BJ (cell line): ENCODE measurements at places on chromosomes 16 and 17.

GRCh38 chr16:10001258-10001775 is 180.9 kb downstream of the GRIN2A start:
- no peak for DNase-seq

- DNase-seq: no peak
These were observed 498 bp downstream of the IGFALS start for GRCh38 chr16:1792836-1793577.

GRCh38 chr17:70313086-70313852 is 143.9 kb downstream of the KCNJ2 start:
- DNase-seq: no peak

DNA sequence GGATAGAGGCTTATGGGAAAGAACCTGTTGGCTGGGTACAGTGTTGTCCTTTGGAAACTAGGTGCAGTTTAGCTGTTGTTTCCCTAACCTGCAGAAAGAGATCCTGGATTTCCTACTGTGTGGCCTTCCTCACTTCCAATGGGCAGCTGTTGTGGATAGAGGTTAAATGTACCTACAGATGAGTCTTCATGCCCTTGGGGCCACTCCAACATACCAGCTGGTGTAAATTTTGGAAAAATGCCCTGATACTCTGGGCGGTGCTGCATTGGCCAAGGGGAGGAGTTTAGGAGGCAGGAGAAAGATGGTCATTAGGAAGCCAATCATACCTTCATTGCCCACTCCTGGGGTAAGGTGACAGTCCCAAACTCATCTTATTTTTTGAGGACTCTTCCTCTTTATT is 70.2 kb downstream of the SNX11 start:
- no peak for DNase-seq

DNA sequence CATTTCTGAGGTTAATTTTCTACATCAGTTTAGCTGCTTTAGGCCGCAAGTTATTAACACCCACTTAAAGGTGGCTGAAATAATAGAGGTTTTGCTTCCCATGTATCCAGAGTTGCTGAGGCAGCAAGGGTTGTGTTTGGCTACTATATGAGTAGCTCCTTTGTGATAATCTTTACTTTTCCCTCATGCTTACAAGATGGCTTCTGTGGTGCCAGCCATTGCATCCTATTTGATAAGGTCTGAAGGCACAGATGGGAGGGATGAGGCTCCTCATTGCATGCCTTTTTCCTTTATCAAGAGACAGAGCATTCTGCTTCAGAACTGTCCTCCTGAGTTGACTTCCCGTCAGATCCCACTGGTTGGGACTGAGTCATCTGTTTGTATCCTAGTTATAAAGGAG is 340.2 kb downstream of the WWOX start:
- DNase-seq: no peak

DNA sequence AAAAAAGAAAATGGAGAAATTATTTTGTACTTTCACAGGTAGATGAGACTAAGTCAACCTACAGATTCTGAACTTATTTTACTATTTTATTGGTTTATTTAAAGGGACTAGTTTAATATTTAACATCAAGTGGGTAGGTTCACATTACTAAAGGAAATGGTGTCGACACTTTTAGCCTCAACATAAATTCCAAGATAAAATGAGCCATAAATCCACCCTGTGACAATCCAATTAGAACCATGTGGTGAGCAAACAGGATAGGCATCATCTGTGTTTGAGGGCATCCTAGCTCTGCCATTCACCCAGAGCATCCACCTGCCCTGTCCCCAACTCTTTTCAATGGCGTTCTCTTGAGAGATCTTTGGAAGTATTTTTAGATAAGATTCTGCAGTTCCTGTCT is 92.8 kb upstream of the PMFBP1 start:
- no peak for DNase-seq

DNA sequence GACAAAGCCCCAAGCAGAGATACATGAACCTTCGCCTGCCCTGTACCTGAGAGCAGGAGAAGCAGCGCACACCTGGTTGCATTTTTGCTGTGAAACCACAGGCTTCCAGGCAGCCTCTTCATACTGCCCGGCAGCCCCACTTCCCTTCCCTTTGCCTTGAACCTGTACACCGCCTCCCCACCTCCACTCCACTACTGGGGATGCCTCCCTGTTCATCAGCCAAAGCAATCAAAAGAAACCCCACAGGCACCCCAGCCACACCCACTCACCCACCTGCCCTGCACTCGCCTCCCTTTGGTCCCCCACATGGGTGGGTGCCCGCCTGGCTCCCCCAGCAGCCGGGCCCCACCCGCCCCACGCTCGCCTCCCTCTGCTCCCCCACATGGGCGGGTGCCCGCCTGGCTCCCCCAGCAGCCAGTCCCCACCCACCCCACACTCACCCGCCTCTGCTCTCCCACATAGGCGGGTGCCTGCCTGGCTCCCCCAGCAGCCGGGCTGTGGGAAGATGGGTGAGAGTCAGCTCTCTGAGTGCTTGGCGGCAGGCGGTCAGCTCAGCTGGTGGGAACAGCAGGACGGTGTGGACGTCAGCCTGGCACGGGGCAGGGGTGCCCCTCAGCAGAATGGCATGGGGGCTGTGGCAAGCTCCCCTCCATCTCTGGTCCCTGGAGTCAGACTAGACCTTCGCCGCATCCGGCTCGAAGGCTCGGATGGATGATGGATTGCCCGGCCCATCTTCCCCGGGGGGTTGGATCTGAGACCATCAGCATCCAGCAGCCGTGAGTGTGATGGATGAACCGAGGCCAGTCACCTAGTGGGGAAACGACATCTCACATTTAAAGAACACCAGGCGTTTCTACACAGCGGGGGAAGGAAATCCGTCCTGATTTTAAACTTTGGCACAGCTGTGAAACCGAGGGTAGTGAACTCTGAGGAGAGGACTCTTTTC is 135.6 kb downstream of the BANP start:
- DNase-seq: no peak

DNA sequence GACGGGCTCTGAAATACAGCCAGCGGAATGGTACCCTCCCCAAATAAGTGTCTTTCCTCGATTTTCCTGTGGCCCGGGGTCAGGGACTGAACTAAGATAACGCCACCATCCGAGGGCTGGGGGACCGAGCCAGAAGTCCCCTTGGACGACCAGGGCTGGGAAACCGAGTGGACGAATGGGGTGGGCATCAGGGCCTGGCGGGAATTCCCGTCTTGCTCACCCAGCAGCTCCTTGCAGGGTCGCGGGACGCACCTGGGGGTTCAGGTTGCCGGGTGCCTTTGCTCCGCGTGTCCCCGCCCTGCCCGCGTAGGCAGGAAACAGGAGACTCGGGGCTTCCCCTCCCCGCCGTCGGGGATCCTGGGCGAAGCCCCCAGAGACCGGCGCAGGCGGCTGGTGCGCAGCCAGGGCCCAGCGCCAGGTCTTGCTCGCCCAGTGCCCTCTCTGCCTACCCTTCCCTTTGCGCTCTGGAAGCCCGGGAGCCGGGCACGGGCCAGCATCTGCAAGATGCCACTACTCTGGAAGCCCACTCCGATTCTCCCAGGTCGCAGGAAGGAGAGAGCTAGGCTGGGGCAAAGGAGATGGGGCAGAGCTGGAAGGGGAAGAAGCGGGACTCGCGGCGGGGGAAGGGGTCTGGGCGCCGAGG is 665 bp upstream of the GRIN2C start:
- DNase-seq: no peak

DNA sequence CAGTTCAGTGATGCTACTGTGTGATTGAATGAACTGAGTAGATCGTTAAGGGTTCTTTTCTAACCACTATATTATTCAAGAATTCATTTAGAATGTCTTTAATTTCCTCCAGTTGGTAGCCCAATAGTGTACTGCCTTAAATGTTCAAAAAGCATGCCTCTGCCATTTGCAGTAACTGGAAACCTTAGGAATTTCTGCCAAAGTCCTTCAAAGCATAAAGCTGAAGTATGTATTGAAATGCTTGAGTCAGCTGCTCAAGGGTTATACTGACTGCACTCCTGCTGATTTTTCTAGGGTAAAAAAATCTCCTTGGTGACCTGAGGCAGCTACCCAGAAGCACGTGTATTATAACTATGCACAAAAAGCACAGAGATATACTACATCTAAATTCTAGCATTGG is 56.5 kb downstream of the SNTB2 start:
- DNase-seq: no peak

- no peak for DNase-seq
These were observed 10.0 kb downstream of the LDHD start for GRCh38 chr16:75106351-75107274.

DNA sequence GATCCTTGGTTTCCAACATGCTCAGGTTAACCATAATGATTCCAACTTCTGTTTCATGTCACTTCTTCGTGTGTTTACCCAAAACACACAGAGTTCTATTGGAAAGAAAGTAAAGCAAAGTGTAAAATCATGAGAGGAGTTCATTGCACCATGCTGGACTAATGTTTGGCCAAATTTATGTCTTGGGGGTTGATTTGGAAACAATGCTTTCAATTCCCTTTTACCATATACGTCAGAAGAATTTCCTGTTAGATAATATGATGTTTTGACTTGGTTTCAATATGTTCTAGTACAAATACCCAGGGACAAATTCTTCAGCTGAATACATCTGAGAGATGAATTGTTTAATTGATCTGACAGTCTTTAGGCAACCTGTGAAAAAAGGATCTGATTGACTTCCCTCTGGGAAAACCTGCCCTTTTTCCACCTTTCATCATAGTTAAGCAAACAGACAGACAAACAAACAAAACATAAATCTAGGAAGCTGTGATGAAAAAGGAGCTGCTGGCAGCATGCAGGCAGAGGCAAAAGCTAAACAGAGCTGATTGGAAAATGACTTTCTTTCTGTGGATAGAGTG is 26.0 kb upstream of the MPHOSPH6 start:
- DNase-seq: no peak

DNA sequence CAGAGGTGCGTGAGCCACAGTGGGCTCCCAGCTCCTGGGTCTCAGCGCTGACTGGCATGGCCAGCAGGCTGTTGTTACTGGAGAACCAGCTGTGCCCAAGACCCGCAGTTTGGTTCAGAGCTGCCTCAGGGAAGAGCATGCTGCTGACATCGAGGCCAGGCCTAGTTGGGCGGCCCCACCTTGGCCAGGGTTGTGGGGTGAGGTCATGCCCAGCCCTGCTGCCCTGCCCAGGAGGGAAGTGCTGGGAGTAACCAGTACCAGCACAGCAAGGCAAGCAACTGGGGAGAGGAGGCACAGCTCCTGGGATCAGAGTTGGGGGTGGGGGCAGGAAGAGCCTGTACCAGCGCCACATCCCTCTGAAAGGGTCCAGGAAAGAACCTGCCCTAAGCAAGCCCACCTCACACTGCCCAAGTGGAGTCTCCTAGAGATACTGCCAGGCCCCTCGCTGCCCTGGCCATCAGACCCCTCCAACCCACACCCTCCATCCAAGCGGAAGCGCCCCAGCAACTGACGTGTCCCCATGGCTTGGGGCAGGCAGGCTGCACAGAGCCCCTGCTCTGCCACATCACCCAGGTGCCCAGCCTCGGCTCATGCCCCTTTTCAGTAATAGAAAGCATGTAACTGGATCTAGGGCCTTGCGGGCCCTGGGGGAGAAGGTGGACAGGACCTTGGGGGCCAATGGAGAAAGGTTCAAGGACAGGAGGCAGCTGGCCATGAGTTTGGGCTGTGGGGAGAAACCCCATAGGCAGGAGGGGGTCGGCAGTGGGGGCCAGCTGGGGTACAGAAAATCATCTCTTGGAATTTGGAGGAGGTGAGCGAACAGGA is 990 bp downstream of the DOK4 start:
- no peak for DNase-seq

DNA sequence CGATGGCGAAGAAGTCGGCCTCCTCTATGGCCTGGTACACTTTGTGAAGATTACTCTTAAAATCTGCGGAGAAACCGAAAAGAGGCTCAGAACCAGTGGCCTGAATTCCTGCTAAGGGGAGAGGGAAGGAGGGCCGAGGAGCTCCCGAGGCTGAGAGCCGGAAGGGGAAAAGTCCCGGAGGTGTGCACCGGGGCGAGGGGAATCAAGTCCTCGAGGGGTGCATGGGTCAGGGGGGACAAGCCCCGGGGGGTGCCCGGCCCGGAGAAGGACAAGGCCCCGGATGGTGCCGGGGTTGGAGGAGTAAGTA is 495 bp downstream of the PARN start:
- DNase-seq: no peak

- no peak for DNase-seq
These were observed 17.7 kb downstream of the CDIP1 start for GRCh38 chr16:4520913-4521312.

- DNase-seq: no peak
These were observed 224.2 kb upstream of the IRX3 start for GRCh38 chr16:54510685-54511221.

DNA sequence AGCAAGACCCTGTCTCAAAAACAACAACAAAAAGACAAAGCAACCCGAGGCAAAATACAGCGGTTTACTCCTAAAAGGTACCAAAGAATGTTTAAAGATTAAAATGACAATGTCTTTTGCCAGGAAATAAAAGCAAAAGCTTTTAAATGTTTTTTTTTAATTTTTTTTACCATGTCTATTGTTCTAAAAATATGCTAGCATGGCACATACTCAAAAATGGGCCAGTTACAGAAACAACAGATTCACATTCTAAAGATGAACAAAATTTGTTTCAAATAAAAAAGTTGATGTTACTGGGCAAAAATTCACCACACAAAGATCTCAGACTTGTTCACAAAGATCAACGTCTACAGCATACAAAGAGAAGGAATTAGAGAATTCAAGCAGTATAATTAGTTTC is 41.1 kb downstream of the CACNG1 start:
- no peak for DNase-seq

GRCh38 chr16:14111713-14112538 is 40.8 kb downstream of the MRTFB start:
- no peak for DNase-seq

DNA sequence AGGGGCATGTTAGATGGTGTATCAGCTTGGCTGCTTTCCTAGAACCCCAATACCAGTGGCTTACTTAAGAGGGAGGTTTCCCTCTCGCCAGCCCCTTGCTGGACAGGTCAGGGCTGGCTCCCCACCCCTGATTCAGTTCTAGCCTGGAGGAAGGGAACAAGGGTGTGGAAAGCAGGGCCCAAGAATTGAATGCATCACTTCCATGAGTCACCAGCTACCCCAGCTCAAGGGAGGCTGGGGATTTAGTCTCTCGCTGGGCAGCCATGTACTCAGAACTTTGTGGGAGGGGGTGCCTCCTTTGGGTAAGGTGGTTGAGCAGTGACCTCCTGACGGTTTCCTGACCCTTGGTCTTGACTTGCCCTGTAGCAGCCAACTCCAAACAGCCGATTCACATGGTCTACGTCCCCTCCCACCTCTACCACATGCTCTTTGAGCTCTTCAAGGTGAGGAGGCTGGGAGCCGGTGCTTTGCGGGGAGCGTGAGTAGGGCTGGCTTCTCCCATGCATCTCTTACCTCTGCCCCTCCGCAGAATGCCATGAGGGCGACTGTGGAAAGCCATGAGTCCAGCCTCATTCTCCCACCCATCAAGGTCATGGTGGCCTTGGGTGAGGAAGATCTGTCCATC is 12.8 kb downstream of the PDK2 start:
- no peak for DNase-seq
